NCI-H2081 (cell line): ENCODE measurements at places on chromosomes 7 and 10.
A peak's percentile ranks its signal among the peaks of the same experiment; 100 is the strongest.

- no peak for DNase-seq
Observed at GRCh38 chr10:58968389-58968755, 208.1 kb upstream of the PHYHIPL start.

- no peak for DNase-seq
Observed at GRCh38 chr7:92794831-92795230, 41.5 kb downstream of the CDK6 start.

DNA sequence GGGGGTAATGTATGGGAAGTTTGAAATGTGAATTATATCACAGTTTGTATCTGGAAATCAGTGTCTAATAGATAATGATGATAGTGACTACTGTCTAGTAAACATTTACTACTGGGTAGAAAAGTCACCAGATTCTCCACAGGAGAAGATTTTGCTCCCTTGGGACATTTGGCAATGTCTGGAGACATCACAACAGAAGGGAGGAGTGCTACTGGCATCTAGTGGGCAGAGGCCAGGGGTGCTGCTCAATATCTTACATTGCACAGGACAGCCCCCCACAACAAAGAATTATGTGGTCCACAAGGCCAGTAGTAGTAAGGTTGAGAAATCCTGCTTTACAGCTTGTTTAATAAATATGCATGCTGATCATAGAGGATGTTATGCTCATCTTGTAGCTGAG lies 92.3 kb upstream of the PRPS1L1 start:
- DNase-seq, result no peak

DNA sequence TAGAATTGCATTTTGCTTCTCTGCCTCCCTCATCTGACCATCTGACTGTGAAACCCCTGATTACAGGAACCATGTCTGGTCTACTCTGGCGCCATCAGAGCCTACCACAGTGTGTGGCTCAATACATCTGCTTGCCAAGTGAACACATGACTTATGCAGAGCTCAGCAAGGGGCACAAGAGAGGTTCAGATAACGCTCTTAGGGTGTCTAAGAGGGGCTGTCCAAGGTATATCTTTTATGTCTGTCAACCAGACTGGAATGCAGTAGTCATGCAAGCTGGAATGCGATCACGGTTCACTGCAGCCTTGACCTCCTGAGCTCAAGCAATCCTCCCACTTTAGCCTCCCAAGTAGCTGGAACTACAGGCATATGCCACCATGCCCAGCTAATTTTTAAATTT lies 10.3 kb upstream of the RRP12 start:
- no peak for DNase-seq

GRCh38 chr7:143499246-143499645 lies 21.6 kb downstream of the TAS2R41 start:
- no peak for DNase-seq

DNA sequence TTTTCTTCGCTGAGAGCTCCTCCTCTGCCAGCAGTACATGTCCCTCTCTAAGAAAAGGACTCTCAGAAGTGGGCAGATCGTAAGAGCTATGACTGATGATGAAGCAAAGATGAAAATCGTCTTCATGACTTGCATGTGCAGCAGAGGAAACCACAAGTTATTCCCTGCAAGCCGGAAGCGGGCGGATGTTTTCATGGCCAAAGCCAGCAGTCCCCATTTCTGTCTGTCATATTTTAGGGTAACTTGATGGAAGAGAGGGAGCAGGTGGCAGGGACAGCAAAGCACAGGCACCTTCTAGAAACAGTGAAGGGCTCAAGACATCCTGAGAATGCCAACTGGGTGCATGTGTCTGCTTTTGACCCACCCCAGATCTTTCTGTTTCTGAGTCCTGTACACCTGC lies 19.9 kb downstream of the KLF6 start:
- no peak for DNase-seq

GRCh38 chr7:133623721-133624120 lies 370.8 kb downstream of the EXOC4 start:
- no peak for DNase-seq

GRCh38 chr7:44519546-44519945 lies 21.6 kb downstream of the NPC1L1 start:
- DNase-seq, result no peak

DNA sequence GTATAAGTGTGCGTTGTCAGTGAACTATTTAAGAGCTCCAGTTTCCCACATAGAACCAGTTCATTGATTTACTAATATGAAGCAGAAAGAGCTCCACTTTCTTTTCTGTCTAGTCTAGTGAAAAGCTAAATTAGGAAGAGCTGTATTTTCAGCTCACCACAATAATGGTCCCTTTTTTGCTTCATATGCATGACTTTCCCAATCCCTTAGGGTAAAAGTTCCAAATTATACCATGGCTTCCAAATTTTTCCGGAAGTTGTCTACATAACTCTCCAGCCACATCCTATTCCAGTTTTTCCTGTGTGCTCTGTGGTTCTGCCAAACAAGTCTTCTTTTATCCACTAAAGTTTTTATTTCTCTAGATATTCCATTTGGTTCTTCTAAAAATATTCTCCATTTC lies 685.2 kb downstream of the REEP3 start:
- no peak for DNase-seq

GRCh38 chr7:105698531-105698930 lies 117.2 kb upstream of the EFCAB10 start:
- DNase-seq, result no peak

DNA sequence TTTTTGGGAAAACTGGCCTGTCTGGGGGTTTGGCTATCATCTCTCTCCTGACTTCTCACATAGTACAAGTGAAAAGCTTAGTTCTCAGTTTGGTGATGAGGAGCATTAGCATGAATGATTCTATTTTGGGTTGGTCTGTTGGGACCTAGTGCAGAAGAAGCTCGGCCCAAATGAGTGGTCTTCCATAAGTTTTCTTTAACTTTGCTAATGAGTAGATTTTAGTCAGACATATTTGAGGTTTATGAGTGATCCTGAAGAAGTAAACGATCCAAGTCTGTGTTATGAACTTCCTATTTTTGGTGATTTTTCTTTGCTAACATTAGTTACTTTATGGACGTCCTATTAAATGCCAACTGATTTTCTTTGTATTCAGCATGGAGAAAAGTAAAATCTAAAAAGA lies 51.7 kb upstream of the CALD1 start:
- DNase-seq, result no peak

GRCh38 chr7:33770576-33770975 lies 134.8 kb upstream of the BMPER start:
- DNase-seq, result no peak

DNA sequence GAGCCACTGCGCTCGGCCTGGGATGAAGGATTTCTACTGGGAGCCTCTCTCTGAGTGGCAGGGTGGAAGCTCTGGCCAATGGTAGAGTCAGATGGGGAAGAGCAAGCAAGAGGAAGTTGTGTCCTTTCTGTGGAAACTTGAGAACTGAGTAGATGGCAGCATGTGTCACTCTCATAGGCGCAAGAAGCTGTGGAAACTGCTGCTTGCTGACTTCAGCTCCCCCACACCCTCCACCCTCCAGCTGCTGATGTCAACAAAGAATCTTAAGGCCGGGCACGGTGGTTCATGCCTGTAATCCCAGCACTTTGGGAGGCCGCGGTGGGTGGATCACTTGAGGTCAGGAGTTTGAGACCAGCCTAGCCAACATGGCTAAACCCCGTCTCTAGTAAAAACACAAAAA lies 39.8 kb upstream of the SRGN start:
- DNase-seq, result no peak

DNA sequence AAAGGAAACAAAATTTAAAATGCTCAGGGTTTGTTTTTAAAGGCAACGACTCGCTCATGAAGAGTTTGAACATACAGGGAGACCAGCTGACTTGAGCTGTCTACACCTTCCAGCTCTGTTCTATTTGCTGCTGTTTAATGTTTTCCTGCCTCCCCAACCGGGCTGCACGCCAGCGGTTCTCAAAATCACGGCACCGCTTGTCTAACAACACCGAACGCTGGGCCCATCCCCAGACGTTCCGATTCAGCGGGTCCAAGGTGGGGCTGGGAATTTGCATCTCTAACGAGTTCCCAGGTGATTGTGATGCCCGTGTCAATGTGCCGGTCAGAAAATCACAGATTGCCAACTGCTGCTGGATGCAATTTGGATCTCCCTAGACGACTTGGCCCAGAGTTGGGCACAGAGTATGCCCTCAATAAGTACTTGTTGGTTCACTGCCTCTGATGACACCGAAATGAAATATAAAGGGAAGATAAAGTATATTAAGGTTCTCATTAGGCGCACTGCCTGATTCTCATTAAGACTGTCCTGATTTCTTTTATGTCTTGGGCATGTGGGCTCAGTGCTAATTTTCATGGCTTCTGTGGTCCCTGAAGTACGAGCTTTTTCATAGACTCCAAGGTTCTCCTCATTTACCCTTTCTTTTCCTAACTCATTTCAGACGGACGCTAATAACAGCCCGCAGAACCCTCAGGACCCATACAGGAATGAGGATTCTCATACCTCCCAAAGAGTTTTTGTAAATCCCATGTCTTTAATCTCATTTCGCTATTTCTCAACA lies 28.5 kb downstream of the CELF2 start:
- DNase-seq, result peak; percentile 62

GRCh38 chr7:153938451-153938850 lies 113.7 kb upstream of the DPP6 start:
- no peak for DNase-seq

DNA sequence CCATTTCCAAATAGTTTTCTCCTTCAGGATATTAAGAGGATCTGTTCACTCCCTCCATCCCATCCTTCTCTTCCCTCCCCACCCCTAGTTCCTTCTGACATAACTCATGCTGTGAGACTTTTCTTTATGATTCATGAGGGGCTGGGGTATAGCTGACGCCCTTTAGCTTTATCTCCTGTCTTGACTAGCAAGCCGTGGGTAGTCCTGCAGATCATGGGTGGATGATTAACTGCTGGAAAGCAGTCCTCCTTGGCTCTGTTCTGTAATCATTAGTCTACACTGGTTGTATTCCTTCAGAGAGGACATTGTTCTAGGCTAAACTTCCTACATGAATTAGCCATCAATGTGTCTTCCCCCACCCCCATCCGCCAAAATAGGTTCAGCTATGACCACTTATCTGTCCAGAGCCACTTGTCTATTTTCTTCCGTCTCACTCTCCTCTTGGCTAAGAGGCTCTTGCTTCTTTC lies 135.4 kb downstream of the LRRC4 start:
- DNase-seq, result no peak

DNA sequence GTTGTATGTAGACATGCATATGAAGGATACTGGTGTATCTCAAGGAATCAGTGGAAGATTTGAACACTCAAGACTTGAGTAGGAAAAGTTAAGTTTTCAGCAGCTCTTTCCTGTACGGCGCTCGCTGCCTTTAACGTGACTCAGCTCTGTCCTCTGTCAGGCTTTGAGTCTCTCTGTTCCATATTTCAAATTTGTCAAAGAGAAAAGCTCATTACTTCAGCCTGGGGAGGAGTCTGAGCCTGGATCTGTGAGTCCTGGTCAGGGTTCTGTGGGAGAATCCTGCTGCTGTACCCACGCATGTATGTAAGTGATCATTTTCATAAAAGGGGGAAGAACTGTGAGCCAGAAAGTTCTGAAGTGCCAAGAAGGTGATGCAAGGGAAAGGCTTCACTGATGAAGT lies 13.8 kb upstream of the MPP7 start:
- DNase-seq, result no peak

DNA sequence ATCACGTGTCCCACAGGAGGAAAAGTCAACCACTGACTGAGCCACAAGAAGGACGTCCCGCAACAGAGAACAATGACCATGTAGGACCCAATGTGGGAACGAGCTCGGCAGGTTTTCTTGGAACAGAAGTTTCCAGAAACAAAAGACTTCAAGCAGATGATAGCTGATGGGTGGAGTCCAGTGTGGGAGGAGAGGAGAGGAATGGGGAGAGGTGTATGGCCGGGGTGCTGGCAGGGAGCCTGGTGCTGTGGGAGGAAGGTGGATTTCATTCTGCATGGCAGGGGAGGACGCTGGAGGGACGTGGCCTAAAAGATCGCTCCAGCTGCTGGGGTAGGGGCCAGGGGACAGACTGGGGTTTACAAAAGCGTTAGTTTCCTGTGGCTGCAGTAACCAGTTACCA lies 48.5 kb upstream of the LMTK2 start:
- no peak for DNase-seq

GRCh38 chr10:130559547-130559880 lies 423.3 kb downstream of the GLRX3 start:
- DNase-seq, result no peak

- DNase-seq, result peak; percentile 31
Observed at GRCh38 chr7:50591480-50592438, 26.6 kb upstream of the DDC start.

DNA sequence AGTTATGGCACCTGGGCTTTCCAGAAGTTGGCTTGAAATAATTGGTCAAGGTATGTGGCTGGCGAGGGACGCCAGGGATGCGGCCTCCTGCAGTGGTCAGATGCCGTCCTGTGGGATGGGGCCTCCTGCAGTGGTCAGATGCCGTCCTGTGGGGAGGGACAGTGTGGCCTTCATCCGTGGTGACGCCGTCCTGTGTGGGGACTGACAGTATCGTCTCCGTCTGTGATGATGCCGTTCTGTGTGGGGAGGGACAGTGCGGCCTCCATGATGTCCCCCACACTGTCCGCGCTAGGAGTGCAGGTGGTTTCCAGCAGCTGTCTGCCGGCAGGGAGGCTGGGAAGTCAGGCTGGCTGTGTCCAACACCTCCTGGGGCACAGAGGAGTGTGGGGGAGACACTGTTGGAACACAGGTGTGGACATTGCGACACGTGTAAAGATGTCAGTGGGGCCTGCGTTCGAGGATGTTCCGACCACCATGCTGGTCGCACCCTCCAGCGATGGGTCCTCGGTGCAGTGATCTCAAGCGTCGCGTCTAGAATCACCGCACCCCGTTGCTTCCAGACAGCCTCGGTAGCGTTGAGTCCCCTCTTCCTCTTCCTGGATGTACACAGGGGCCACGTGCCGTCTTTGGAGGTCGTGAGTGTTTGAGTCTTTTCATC lies 52.6 kb downstream of the INPP5A start:
- no peak for DNase-seq

- no peak for DNase-seq
Observed at GRCh38 chr7:132469681-132470080, 106.6 kb downstream of the PLXNA4 start.

DNA sequence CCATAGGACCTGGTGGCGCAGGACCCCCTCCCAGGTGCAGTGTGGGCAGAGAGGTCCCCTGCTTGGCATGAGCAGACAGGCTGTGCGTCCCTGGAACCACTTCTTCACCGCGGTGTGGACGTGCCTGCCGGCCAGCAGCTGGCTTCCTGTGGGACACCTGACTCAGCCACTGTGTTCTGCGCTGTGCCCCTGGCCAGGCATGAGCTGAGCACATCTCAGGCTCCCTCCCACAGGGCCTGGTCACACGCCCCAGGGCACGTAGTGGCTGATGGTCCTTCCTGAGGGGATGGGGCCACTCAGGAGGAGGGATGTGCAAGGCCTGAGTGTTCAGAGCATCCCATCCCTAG lies 3.5 kb upstream of the DEPP1 start:
- no peak for DNase-seq

- DNase-seq, result no peak
Observed at GRCh38 chr10:78170026-78170475, 136.4 kb downstream of the RPS24 start.

DNA sequence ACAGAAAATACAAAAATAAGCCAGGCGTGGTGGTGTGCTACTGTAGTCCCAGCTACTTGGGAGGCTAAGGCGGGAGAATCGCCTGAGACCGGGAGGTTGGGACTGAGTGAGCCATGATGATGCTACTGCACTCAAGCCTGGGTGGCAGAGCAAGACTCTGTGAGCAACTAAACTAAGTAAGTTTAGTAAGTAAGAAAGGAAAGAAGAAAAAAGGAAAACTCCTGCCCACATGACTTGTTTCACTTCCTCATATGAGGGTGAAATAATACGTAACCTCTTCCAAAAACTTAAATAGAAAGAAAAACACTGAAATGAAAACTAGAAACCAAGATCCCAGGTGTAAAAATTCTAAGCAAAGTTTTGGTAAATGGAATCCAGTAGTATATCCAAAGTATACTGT lies 79.6 kb downstream of the LARP4B start:
- no peak for DNase-seq
